Activated CD8-positive, alpha-beta memory T cell treated with anti-CD3 and anti-CD28 coated beads, Interleukin-2, amount 10 ng/mL, durations not matched to agents 7 days and 5 days (primary cell): ENCODE measurements at places on chromosomes 2 and 18.
A peak's percentile ranks its signal among the peaks of the same experiment; 100 is the strongest.

- no peak overlapping the region for H3K4me3 ChIP-seq
- H3K27me3 ChIP-seq = peaks cover 49% of the 10 kb centered on the region
- H3K27ac ChIP-seq = no peak overlapping the region
- no peak for DNase-seq
- H3K36me3 ChIP-seq = no peaks in the 10 kb centered on the region
Measured at GRCh38 chr2:9944330-9944758, 7.1 kb upstream of the GRHL1 start.

- no peak overlapping the region for H3K4me3 ChIP-seq
- H3K4me1 ChIP-seq = no peaks in the 10 kb centered on the region
- H3K36me3 ChIP-seq = no peaks in the 10 kb centered on the region
- H3K27me3 ChIP-seq = peaks cover 7% of the 10 kb centered on the region
Measured at GRCh38 chr18:46481048-46481846, 175.8 kb downstream of the LOXHD1 start.

GRCh38 chr2:83851066-83851465, 608.0 kb downstream of the SUCLG1 start:
- no peak for DNase-seq
- H3K4me3 ChIP-seq = no peak overlapping the region
- H3K4me1 ChIP-seq = no peaks in the 10 kb centered on the region
- H3K36me3 ChIP-seq = no peaks in the 10 kb centered on the region

- no peak for DNase-seq
- H3K27me3 ChIP-seq = no peaks in the 10 kb centered on the region
- H3K4me3 ChIP-seq = no peak overlapping the region
- H3K27ac ChIP-seq = no peak overlapping the region
Measured at GRCh38 chr18:25726298-25726697, 364.1 kb downstream of the SS18 start.

DNA sequence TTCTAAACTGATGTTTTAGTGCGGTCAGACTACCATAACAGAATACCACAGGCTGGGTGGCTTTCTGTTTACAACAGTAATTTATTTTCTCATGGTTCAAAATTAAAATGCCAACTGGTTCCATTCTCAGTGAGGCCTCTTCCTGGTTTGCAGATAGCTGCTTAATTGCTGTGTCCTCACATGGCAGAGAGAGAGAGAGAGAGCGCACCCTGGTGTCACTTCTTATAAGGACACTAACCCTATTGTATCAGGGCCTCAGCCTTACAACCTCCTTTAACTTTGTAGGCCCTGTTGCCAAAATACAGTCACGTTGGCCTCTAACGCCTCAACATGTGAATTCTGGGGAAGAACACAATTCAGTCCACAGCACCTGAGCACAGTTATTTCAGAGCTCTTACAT, 37.5 kb upstream of the ZNF385B start:
- no peaks in the 10 kb centered on the region for H3K27me3 ChIP-seq
- H3K27ac ChIP-seq = no peak overlapping the region
- H3K4me3 ChIP-seq = no peak overlapping the region
- H3K4me1 ChIP-seq = no peaks in the 10 kb centered on the region

DNA sequence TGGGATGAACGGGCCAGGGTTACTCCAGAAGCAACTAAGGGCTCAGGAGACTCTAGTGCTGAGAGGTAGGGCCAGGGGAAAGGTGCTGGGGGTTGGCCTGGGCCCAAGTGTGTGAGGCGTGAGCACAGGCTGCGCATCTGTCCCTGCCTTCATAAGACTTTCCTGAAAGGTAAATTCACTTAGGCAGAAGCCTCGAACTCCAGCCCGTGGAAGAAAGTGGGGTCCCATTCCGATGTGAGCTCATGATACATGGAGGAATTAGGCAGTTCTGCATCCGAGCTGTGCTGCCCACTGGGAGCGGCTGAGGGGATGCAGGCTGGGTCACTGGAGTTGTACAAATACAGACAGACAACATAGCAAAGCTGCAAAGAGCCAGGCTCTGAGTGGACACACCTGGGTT, 16.2 kb downstream of the PARD6G start:
- no peak overlapping the region for H3K4me3 ChIP-seq
- H3K27me3 ChIP-seq = peaks cover 16% of the 10 kb centered on the region
- H3K27ac ChIP-seq = no peak overlapping the region
- no peaks in the 10 kb centered on the region for H3K36me3 ChIP-seq
- no peaks in the 10 kb centered on the region for H3K4me1 ChIP-seq

GRCh38 chr2:61785583-61785982, 68.3 kb downstream of the FAM161A start:
- H3K36me3 ChIP-seq = no peaks in the 10 kb centered on the region
- H3K4me3 ChIP-seq = no peak overlapping the region
- H3K4me1 ChIP-seq = no peaks in the 10 kb centered on the region
- DNase-seq = no peak
- no peak overlapping the region for H3K27ac ChIP-seq

DNA sequence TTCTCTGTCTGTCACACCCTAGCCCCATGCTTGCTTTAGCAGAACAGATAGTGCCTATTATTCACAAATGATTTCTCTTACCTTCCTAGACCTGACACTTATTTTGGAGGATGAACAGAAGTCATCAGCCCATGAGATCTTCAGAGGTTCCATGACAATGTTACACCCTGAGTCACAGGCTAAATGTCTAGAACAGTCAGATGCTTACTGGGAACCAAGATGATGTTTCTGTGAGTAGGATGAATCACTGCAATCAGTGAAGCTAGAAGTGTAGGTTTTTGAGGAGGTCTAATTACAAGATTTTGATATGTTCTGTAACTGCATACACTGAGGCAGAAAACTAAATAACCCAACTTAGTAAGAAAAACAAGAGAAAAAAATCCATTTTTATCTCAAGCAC, 123.0 kb upstream of the THUMPD2 start:
- H3K4me1 ChIP-seq = no peaks in the 10 kb centered on the region
- peaks cover 15% of the 10 kb centered on the region for H3K27me3 ChIP-seq
- no peak overlapping the region for H3K27ac ChIP-seq
- no peaks in the 10 kb centered on the region for H3K36me3 ChIP-seq

GRCh38 chr2:141728886-141729285, 401.9 kb downstream of the LRP1B start:
- no peak for DNase-seq
- no peaks in the 10 kb centered on the region for H3K36me3 ChIP-seq
- no peak overlapping the region for H3K27ac ChIP-seq
- H3K4me3 ChIP-seq = no peak overlapping the region

DNA sequence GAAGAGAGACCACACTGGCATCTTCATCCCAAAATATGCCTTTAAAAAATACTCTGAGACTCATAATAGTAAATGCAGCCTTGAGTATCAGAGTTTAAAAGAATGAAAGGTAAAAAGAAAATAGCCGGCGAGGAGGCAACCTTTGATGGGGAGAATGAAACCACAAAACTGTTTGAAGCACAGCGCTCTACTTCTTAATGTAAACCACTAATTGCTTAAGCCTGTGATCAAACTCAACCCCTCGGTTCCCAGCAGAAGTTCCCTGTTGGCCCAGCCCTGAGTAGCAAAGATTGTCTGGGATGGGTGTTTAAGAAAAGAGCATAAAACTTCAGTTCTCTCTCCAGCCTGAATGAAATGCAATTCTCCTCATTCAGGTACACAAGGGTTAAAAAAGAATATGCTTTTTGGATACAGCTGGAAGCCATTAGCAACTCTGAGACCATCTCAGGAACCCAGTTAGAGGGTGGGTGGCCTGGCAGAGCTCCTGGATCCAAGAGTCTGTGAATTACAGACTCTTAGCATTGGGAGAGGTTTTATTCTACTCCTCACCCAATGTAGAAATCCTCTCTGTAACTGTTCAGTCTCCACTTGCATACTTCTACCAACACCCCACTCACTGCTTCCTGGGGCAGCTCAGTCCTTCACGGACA, 44.8 kb downstream of the VIT start:
- H3K36me3 ChIP-seq = no peaks in the 10 kb centered on the region
- H3K27me3 ChIP-seq = peaks cover 68% of the 10 kb centered on the region
- H3K27ac ChIP-seq = no peak overlapping the region
- no peak overlapping the region for H3K4me3 ChIP-seq
- H3K4me1 ChIP-seq = no peaks in the 10 kb centered on the region

DNA sequence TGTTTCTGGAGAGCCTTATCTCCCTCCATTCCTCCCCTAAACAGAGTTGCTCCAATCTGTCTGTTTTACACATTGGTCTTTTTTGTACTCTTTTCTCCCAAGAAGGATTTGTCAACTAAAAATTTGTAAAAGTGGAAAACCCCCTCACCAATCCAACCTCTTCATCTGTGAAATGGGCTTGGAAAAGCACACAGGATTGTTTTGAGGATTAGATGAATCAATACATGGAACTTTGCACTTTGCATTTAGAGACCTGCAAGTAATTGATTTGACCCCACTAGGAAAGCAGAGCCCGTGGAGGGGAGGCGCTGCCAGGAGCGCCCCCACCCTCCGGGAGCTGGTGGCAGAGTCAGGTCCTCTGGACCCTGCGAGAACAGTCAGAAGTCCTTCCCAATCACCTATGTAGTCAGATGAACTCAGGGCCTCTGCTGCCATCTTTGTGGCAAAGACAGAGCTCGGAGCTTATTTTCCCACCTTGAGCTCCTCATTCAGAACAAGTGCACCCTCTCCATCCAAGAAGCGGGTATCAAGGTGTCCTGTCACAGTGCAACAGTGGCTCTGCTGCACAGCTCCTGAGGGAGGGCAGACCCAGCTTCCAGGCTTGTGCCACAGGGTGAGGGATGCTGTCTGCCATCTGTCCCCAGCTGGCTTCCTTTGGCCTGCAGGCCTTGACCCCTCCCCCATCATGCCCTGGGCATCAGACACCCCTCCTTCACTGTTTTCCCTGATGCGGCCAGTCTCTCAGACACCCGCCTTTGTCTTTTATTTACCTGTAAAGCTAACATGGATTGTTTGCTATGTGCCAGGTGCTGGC, 1.7 kb upstream of the TMEM185B start:
- peaks cover 52% of the 10 kb centered on the region for H3K36me3 ChIP-seq
- H3K4me1 ChIP-seq = peaks cover 86% of the 10 kb centered on the region
- H3K4me3 ChIP-seq = peak overlapping the region; percentile 78
- H3K27ac ChIP-seq = peak overlapping the region; percentile 88
- no peak for DNase-seq

GRCh38 chr2:23673830-23674679, 252.9 kb downstream of the ATAD2B start:
- H3K27me3 ChIP-seq = no peaks in the 10 kb centered on the region
- no peaks in the 10 kb centered on the region for H3K4me1 ChIP-seq
- DNase-seq = no peak
- H3K4me3 ChIP-seq = no peak overlapping the region
- no peak overlapping the region for H3K27ac ChIP-seq

- H3K4me3 ChIP-seq = no peak overlapping the region
- H3K27ac ChIP-seq = no peak overlapping the region
- peaks cover 12% of the 10 kb centered on the region for H3K4me1 ChIP-seq
- H3K27me3 ChIP-seq = no peaks in the 10 kb centered on the region
- DNase-seq = no peak
Measured at GRCh38 chr18:58565021-58565420, 63.9 kb downstream of the ALPK2 start.

DNA sequence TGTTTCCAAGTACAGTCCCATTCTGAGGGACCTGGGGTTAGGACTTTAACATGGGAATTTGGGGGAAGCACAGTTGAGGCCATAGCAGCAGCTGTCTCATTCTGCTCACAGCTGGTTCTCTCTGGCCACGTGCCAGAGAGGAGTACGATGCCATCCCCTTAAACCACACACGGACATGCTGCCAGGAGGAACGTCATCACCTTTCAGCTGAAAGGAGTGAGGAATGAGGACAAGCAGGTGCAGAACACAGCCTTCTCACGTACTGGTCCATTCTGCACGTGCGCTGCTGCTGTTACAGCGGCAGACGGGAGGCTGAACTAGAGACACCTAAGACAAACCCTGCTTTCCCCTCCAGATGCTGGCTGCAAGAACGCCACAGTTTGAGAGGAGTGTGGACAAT, 33.5 kb downstream of the ODC1 start:
- no peaks in the 10 kb centered on the region for H3K27me3 ChIP-seq
- no peak overlapping the region for H3K27ac ChIP-seq
- no peak for DNase-seq
- H3K36me3 ChIP-seq = peaks cover 3% of the 10 kb centered on the region

DNA sequence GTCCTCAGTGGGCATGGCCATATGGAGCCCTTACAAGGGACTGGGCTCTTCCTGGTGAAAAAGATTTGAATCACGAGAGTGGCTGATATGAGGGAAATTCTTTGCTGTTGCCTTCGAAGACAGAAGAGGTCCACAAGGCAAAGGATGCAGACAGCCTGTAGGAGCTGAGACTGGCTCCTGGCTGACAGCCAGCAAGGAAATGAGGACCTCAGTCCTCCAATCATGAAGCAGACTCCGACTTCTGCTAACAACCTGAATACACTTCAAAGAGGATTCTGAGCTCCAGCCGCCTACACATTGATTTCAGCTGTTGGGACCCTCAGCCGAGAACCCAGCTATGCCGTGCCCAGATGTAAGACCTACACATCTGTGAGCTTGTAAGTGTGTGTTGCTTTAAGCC, 3.0 kb upstream of the ST8SIA5 start:
- DNase-seq = no peak
- H3K27me3 ChIP-seq = peaks cover 79% of the 10 kb centered on the region
- H3K4me3 ChIP-seq = no peak overlapping the region
- no peak overlapping the region for H3K27ac ChIP-seq
- peaks cover 8% of the 10 kb centered on the region for H3K4me1 ChIP-seq
